Activated T-helper 1 cell treated with anti-CD3 and anti-CD28 coated beads, Interleukin-2, amount 50 U/mL, for 16 hours (primary cell): ENCODE measurements at places on chromosomes 12 and 14.

DNA sequence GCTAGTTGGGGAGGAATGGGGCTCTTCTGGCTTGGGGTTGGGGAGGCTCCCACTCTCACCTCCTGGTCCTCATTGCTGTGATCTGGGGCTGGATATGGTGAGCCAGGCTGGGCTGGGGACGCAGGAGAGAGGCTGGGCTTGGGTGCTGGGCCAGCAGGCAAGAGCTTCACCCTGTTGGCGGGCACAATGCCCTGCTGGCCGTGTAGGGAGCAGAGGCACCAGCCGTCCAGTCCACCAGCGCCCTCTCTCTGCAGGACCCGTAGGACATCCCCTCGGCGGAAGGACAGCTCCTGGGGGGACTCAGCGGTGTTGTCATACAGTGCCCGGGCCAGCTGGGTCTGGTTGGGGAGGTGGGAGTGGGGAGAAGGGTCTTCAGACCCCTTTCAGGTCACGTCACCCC lies 4.5 kb downstream of the EFS start:
- no peak for DNase-seq

DNA sequence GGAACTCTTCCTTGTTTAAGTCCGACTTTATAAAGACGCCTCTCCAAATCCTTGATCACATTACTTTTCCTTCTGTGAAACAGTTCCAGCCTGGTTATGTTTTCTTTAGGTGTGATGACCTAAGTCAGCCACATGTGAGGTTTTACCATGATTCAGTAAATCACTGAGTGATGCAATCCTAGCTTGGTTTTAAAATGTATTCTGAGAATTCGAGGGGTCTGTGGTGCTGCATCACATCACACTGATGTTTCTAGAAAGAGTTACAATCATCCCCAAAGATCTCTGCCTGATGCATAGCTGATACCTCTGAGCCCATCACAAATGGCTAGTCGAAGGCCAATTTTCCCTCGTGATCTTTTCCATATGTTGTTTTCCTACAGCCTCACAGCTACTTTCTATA lies 152.7 kb downstream of the ANO2 start:
- DNase-seq: no peak

DNA sequence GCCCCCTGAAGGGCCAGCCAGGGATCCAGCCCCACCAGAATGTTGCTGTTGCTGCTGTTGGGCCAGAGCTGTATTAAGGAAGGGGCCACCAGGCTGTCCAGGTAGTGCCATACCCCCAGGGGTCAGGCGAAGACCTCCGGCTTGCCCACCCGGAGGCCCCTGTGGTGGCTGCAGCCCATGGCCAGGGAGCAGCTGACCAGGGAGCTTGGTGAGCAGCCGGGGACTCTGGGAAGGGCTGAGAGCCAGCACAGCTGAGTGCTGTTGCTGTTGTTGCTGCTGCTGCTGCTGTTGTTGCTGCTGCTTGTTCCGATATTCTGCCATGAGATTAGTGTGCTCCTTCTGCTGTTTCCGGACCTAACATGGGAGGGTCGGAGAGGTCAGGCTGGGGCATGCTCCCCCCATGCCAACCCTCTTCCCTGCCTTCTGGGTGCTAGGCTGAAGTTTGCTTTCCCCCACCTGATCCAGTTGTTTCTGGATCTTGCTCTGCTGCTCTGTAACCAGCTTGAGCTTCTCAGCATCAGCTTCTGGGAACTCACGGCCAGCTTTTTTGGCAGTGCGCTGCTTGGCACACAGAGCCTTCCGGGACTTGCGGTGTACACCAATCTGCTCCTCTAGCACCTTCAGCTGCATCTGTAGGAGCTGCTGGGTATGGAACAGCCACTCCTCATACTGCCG lies 15.2 kb upstream of the PRKAG1 start:
- no peak for DNase-seq

DNA sequence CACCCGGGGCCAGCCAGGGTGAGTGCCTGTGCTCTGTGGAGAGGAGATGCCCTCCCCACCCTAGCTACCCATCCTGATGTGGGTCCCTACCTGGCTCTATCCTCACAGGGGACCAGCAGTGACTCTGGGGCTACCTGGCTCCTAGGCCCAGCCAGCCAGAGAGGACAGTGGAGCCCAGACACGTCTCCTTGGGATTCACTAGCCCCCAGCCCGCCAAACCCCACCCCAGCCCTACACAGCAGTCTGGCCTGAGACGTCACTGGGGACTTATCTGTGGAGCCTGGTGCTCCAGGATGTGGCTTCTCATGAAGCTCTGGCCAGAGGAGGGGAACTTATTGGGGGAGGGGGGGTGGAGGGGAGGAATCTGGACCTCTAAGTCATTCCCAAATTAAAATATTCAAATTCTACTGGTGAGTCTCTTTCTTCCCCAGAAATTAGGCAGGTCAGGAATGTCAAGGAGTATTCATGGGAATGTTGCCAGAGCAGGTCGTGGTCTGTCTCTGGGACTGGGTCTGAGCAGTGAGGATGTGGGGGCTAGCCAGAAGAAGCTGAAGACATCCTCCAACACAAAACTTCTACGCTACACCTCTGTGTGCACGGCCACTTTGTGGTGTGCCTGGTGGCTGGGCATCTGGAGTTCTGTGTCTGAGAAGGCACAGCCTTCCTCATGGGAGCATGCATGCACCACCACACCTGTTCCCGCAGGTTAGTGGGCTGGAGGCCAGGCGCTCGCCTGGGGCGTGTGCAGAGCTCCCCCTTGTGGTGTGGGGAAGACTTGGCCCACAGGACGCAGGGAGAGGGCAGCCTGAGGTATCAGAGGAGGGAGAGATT lies 2.7 kb downstream of the CMTM5 start:
- DNase-seq: peak; percentile 36

DNA sequence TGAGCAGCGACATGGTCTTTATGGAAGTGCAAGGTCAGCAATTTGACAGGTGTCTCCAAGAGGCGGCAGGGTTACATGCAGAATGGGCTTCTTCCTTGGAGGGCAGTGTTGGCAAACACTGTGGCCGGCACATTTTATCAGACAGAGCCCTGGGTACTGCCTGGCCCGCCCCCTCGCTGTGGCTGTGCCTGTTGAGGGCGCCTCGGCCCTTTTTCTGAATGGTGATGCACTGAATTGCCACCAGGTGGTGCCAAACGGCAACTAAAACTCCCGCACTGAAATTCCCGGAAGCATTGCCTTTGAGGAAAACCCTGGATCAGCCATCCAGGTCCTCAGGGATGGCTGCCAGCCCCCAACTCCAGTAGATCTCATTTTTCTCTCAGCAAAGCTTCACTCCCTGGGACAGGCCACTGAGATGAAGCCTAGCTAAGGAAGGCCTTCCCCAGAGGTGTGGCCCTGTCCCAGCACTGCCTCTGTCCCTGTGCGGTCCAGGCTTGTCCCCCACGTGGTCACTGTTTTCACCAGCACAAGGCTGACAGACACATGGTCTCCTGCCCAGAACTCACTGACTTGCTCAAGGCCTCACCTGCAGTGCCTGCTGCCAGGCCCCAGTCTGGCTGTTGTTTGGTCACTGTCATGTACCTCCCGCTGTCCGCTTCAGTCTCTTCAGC lies 73.6 kb downstream of the TESC start:
- no peak for DNase-seq

GRCh38 chr12:102573237-102573636 lies 92.9 kb upstream of the IGF1 start:
- no peak for DNase-seq

DNA sequence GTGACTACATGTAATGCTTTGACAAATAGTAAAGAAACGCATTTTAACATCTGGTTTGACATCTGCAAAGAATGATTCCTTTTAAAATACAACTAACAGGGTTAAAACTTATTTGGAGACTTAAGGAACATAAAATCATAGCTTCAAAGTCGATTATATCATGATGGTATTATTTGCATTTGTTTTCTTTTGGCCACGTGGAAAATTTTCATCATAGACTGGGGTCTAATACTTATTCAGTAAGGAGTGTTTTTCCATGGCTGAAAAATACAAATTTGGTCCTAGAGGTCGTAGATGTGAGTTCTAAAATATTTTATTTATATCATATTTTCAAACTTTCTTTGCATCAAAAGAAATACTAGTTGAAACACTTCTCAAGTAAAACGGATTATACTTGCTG lies 31.5 kb upstream of the LMNTD1 start:
- DNase-seq: no peak

GRCh38 chr14:99544991-99545390 lies 59.0 kb downstream of the CCDC85C start:
- DNase-seq: no peak

GRCh38 chr14:92323916-92324818 lies 1.2 kb downstream of the SLC24A4 start:
- DNase-seq: no peak

- DNase-seq: no peak
Observed at GRCh38 chr14:104358528-104359300, 220.3 kb downstream of the KIF26A start.

DNA sequence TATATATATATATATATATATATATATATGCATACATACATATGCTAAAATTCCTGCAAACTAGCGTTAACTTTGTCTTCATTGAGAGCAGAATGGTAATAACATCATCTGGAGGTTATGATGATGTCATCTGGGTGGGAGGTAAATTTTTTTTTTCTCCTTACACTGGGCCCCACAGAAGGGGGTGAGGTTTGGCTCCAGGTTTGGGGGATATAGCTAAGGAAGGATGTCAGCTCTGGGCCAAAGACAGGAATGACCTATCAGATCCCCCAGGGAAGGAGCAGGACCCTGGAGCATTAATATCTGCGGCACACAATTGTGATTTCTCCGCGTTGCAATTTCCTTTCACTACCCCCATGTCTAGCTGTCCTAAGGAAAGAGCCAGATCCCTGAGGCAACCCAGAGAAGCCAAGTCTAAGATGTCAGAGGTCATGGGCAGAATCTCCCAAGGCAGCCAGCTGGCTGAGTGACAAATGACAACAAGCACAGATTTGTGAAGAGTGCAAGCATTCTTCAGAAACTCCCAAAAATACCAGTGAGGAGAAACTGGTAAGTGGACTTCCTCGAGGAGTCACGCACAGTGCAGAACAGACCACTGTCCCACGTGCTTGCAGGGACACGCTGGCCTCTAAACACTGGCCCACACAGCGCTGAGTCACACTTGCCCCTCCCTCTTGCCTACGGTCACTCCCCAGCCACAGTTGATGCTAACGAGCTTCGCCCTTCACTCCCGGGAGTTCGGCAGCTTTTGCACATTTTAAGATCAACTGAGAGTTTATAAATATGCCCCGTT lies 9.9 kb downstream of the UBC start:
- DNase-seq: no peak
